NCI-H226 (cell line): ENCODE measurements at places on chromosomes 7 and 10.

GRCh38 chr7:103130901-103131624, 17.8 kb downstream of the NAPEPLD start:
- DNase-seq: no peak

DNA sequence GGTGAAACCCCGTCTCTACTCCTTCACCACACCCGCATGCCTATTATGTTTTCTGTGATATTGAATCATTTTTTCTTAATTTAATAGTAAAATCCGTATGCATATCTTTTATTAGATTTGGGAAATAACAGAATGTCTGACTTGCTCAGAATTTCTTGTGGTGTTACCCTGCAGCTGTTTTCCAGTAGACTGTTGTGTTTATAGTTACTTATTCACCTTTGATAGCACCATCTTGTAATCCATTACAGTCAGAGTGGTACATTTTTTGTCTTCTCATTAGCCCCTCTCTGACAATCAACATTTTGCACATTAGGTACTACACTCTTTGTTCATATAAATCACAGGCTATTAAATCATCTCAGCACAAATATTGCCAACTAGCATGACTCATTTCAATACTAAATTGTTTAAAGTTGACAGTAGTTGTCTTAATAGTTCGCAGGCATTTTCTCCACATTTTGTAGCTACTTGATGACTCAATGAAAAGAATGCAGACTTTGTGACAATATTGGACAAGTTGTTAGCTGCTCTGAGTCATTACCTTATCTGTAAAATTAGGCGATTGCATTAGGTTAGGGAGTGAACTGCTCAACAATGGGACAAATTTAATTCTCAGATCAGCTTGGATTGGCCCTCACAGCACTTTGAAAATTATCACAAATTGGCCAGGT, 17.8 kb upstream of the SLC16A12 start:
- peak; percentile 88 for DNase-seq

GRCh38 chr10:92268748-92269147, 22.1 kb downstream of the CPEB3 start:
- DNase-seq: no peak

GRCh38 chr7:28018856-28019465, 161.6 kb downstream of the JAZF1 start:
- no peak for DNase-seq

GRCh38 chr7:13850185-13850752, 139.2 kb downstream of the ETV1 start:
- peak; percentile 98 for DNase-seq

GRCh38 chr7:54260941-54261371, 281.2 kb upstream of the VSTM2A start:
- DNase-seq: peak; percentile 76

DNA sequence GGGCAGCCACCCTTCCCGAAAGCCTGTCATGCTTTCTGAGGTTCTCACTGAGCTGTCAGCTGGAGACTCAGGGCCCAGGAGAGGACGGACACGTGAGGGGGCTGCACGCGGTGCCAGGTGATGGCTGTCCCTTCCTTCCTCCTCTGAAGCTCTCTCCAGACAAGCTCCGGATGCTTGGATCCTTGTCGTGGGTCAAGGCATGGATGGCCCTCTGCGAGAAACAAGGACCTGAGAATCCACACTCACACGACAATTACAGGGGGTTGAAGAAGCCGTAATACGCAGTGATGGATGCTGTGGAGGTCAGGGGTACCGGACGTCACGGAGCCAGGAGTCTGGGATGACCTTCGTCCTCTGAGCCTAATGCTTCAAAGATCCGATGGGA, 170.3 kb downstream of the USP6NL start:
- no peak for DNase-seq

DNA sequence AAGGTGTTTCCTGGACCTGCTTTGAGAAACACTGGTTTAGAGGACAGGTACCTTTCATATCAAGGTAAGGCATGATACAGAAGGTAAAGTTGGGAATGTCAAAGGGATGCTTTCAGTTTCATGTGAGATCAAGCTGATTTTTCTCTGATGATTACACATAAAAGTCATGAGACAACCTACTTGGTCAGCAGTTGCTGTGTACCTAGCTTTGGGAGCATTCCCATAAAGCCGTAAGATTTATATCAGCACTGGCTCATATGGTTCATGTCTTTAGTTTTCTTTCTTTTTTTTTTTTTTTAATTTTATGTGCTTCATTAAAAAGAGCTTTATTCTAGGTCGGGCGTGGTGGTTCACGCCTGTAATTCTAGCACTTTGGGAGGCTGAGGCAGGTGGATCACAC, 265.3 kb upstream of the LRGUK start:
- no peak for DNase-seq

GRCh38 chr10:19987931-19988330, 171.7 kb downstream of the PLXDC2 start:
- no peak for DNase-seq

DNA sequence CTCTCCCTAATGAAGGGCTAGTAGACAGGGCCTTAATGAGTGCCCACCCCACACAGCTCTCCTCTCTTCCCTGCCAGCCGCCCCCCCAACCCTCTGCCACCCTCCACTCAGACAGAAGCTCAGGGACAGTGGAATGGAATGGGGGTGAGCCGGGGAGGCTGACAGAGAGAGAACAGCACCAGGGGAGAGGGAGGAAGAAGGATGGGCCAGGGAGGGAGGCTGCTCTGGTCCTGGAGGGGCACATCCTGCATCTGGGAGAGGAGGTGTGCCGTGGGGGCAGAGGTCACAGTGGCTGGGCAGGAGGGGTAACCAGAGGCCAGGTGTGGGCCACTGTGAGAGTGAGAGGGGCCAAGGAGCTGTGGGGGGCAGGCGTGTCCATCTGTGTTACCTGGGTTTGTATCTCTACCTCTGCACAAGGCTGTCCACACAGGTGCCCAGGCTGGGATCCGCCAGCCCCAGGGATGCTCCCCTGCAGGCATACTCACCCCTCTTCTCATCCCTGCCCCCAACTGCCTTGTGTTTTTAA, 2.4 kb downstream of the NYAP1 start:
- no peak for DNase-seq

- DNase-seq: no peak
Measured at GRCh38 chr10:78609976-78610375, 458.8 kb upstream of the ZMIZ1 start.

GRCh38 chr10:68871105-68871711, 29.9 kb upstream of the DDX50 start:
- DNase-seq: peak; percentile 54

DNA sequence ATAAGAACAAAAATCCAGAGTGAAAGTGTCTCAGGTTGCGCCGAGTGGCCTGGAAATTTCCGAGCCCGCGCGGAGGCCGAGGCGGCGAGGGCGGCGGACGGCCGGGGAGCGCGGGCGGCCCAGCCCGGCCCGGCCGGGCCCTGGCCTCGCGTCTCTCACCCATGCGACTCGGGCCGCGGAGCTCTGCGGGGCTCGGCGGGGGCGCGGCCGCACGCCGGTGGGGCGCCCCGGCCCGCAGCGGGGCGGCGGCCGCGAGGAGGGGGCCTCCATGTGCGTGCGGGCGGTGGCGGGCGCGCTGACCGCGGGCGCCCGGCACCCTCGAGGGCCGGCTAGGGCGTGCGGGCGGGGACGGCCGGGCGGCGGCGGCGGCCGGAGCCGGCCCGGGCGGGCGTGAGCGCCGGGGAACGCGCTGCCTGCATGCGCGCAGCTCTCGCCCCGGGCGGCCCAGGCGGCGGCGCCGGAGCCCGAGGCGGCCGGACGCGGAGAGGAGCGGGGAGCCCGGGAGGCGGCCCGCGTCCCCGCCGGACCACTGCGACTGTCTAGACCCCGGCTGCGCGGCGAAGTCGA, 302 bp upstream of the EN2 start:
- DNase-seq: no peak

- DNase-seq: no peak
Measured at GRCh38 chr10:131267814-131268095, 43.8 kb downstream of the TCERG1L start.

GRCh38 chr7:73577627-73578341, 595 bp downstream of the TBL2 start:
- no peak for DNase-seq

DNA sequence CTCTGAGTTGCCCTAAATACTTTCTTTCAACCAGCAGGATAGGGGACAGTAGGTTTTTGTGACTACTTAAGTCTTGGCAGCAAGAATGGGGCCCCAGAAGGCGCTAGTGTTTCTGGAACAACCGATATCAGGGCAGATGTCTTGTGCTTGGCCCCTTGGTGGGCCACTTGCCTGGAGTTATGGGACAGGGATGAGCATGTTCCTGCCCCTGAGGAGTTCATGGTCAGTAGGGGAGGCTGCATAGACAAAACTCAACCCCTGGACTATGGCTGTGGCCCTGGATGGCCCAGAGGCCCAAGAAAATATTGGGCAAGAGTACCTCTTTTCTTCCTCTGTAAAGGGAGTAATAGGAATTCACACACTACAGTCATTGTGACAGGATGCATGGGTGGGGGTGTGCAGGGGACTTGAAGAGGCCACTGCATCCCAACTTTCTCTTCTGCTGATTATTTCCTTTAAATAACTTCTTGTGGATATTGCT, 57.7 kb upstream of the IGFBP3 start:
- DNase-seq: no peak

- peak; percentile 33 for DNase-seq
Measured at GRCh38 chr7:159310457-159311171, 165.9 kb upstream of the VIPR2 start.

DNA sequence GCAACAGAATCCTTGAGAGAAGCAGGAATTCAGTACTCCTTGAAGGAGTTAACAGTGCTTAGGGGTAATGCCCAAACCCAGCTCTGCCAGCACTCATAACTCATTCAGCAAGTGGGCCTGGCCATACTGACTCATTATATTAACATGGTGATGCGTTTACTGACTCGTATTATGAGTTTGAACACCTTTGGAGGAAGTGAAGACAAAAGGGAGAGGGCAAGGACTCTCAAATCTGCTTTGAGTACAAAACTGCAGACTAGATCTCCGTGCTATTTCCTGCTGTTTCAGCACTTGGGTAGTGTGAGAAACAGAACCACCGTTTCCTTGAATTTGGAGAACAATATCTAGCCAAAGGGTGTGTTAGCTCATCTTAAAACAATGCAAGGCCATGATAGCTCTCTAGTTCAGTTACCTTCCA, 30.8 kb downstream of the SLC16A9 start:
- DNase-seq: peak; percentile 92

- DNase-seq: no peak
Measured at GRCh38 chr10:121854809-121855445, 72.9 kb downstream of the ATE1 start.

DNA sequence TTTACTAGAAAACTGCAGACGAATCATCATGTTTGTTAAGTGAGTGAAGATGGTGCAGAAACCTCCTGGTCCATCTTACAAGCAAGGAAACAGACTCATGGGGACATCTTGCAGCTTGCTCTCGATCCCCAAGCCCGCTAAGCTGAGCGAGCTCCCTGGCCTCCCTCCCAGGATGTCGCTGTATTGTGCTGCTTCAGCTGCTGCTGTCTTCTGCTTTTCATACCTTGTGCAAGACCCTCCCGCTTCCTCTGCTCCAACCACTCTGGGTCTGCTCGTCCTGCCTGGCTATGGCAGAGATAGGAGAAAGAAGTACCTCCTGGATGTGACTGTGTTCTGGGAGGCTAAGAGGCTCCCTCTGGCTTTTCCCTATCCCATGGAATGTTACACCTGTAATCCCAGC, 285.2 kb upstream of the FZD8 start:
- no peak for DNase-seq

DNA sequence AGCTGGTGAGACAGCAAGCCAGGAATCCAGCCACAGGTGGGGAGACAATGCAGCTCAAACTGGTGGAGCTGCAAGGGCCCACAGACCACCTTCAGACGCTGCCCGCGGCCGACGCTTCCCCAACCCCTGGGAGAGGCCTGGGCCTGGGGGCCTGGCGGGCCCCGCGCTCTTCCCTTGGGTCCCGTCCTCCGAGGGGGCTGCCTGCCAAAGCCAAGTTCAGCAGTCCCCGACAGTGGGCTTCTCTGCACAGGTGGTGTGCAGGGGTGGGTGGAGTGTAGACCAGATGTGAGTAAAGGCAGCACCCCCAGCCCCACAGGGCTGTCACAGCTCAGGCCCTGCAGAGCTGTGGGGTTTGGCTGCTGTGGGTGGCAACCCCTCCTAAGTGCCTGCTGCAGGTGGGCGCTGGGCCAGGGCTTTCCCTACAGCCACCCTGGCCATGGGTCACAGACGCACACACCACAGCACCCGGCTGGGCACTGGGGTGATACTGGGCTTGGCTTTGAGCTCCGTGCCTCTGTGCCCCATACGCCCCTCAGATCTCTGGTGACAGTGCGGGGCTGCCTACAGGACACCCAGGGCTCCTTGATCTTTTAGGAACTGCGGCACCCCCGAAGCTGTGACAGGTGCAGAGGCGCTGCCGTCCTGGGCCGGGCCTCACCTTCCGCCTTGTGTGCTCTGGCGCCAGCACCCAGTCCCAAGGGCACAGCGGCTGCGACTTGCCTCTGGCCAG, 20.5 kb downstream of the BNIP3 start:
- no peak for DNase-seq

GRCh38 chr7:122383934-122384333, 79.4 kb upstream of the FEZF1 start:
- DNase-seq: no peak

GRCh38 chr7:19304086-19304485, 158.9 kb upstream of the FERD3L start:
- peak; percentile 37 for DNase-seq

DNA sequence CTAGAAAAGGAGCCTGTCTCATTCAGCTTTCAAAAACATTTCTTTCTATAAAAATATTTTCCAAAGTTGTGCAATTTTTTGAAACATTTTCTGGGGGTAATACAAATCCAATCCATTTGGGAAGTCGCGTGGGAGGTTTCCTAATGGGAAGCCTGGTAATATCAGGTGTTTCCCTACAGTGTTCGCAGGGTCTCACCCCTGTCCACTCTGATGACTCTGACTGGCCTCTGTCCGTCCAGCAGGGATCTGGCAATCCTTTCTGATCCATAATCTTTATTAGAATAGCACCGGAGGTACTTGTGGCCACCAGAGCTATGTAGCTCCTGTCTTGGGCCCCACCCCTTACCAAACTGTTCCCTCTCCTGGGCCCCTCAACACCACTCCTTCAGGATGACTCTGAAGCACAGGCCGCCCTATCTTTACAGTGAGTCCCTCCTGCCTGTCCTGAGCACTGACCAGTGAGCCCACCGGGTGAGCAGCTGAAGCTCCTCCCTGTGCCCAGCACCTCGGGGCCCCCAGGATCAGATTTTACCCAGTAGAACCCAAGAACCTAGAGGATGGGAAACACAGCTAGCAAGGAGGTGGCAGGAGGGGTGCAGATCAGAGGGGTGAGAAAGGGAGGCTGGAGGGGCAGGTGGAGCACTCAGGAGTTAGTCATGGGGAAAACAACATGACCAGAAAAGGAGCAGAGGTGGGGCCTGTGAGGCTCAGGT, 84.8 kb downstream of the PTPRE start:
- no peak for DNase-seq

DNA sequence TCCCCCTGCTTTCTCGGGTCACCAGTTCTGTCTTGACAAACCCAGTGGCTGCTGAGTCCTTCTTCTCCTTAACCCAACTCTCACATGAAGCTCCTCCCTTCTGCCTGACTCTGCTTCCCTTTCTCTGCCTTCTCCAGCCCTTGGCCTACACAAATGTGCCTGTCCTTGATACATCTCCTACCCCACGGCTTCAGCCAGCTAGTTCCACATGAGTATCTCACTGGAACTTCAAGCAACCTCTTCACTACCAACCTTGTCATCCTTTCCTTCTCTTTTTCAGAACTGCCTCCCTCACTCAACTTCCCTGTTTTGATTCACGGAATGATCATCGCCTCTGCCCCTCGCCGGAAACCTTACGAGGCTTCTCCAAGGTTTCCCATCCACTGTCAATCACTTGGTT, 55.9 kb downstream of the PDIA4 start:
- DNase-seq: no peak

- DNase-seq: no peak
Measured at GRCh38 chr10:127526161-127526560, 22.9 kb upstream of the NPS start.

GRCh38 chr7:125491137-125491536, 561.5 kb upstream of the POT1 start:
- no peak for DNase-seq
